CD4-positive, alpha-beta T cell treated with Interleukin-17A for 4 hours (primary cell): ENCODE measurements at places on chromosomes 2 and 18.

GRCh38 chr18:24590946-24591345, 130.5 kb downstream of the HRH4 start:
- no peak for DNase-seq

GRCh38 chr18:49476664-49477411, 10.2 kb downstream of the C18orf32 start:
- DNase-seq = no peak

GRCh38 chr18:55651236-55651635, 63.2 kb upstream of the TCF4 start:
- no peak for DNase-seq

GRCh38 chr2:217886720-217887309, 116.0 kb downstream of the TNS1 start:
- DNase-seq = peak; percentile 75
